ENCODE measurements at places on chromosomes 2 and 18.
A peak's percentile ranks its signal among the peaks of the same experiment; 100 is the strongest.

DNA sequence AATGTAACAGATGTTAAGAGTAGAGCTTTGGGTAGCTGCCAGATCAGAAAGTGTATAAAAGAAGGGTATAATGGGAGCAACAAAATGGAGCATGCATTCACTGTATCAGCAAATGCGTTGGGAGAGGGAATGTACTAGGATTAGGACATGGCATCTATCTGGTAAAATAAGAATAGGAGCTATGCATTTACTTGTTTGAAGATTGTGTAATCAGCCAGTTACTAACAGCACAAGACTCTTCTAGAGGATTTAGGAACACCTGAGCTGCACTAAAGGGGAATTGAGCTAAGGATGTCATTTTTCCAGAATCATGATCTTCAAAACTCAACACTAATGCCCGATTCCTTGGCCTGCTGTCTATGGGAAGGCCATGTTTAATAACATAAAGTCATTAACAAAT, 394.2 kb upstream of the TNP1 start:
- DNase-seq: no peak

GRCh38 chr2:99634234-99634633, 144.4 kb upstream of the REV1 start:
- no peak for DNase-seq

- DNase-seq: no peak
These were observed 414.6 kb downstream of the DLGAP1 start for GRCh38 chr18:4040391-4041092.

DNA sequence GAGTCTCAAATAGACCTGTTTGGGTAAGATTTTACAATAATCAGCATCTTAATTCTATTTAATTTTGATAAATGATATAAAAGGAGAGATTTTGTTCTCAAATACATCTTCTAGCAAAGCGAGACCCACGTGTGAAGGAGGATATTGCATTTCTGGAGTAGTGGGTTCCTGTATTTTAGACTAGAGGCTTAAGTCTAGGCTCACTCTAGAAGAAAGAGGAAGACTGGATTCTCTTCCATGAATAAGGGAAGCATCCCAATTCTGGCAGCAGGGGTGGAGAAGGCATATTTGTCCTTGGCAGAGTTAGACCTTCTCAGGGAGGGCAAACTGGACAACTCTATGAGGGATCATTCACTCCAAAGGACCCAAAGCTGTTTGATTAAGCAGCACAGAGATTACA, 11.3 kb upstream of the FAM228A start:
- DNase-seq: no peak

- no peak for DNase-seq
These were observed 268.2 kb upstream of the PXDN start for GRCh38 chr2:2012505-2012904.

- no peak for DNase-seq
These were observed 30.9 kb downstream of the SMCHD1 start for GRCh38 chr18:2686349-2686968.

DNA sequence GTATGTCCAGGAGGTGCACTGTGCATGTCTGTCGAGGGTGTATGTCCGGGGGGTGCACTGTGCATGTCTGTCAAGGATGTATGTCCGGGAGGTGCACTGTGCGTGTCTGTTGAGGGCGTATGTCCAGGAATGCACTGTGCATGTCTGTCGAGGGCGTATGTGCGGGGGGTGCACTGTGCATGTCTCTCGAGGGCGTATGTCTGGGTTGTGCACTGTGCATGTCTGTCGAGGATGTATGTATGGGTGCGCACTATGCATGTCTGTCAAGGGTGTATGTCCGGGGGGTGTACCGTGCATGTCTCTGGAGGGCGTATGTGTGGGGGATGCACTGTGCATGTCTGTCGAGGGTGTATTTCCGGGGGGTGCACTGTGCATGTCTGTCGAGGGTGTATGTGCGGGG, 249.3 kb upstream of the MYT1L start:
- no peak for DNase-seq

DNA sequence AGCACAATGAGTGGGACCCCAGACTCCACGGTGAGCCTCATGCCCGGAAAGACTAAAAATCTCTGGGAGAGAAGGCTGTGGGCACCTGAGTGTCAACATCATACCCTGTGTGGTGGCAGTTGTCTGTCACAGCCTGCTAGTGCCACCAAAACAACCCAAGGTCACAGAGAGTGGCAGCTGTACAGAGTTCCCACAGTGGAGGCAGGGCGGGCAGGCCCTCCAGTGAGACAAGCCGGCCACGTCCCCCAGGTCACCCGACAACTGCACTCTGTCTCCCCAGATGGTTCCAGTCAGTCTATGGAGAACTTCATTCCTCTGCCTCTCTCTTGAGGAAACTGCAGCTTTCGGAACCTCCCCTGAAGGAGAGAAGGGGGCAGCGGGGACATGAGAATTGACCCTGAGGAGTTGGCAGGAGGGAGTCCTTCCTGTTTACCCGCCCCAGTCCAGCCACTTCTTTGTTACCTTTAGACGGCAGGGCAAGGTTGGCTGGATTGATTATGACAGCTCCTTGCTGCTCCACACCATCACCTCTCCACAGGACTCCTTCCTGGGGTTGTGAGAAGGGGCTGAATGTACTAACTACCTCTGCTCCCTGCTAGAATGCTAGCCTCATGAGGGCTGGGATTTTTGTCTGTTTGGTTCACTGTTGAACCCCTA, 11.3 kb upstream of the FIGLA start:
- no peak for DNase-seq

DNA sequence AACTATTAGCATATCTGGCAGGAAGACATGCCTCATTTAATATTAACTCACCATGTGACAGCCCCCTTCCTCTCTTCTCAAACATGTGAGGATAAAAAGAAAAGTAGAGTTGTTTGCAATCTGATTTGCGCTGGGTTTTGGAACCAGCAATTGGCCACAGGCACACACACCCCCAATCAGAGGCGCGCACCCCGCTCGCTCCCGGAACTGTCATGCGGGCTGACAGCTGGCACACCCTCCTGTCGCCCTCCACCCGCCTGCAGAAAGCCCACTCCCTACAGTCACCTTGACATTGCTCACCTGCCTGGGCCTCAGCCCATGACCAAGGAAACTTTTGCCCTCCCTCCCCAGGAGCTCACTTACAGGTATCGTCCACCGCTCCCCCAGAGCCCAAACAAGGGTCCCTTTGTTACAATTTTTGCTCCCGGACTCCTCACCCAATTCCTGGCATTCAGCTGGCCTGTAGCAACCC, 1.1 kb downstream of the COBLL1 start:
- peak; percentile 26 for DNase-seq

GRCh38 chr2:104434318-104434792, 419.6 kb upstream of the POU3F3 start:
- DNase-seq: no peak

DNA sequence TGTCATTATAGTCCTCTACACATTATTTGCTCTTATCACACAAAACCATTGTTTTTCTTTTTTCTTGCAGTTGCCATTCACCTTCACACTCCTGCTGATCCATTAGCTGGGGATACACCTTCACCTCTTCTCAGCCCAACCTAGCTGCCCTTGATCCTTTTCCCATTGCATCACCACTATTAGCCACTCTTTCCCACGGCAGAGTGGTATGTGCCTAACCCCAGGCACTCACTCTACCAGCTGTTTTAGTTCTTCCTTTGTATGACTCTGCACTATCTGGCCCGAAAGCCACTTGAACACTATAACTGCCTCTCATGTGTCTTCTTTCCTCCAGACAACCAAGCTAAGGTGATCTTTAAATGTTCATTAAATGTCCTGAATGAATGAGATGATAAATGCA, 145.4 kb upstream of the PIK3C3 start:
- DNase-seq: no peak

DNA sequence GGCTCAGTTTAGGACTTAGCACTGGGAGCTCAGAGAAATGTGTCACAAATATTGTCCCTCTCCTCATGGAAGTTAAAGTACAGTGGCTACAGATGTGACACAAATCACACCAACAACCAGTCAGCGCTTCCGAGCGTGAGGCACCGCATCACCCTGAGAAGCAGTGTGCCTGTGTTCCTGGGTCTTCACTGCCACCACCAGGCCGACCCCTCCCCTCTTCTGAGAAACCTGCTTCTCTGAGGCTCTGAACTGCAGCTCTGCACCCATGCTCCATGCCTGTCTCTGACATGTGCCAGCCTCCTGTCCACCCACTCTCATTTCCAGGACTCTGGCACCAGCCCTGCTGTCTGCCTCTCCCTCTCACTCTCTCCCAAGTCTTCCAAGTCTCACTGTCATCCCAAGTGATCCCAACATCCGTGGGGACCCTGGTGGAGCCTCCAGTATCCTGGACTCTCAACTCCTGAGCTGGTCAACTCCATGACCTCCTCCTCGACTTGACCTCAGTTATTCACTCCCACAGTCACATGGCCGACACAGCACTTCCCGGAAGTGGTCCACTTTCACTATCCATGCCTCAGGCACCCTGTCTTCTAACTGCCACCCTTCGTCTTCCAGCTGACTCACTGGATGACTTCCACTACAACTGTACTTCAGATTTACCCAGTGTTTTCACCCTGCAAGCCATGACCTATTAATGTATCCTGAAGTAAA, 73.5 kb downstream of the FBXO15 start:
- DNase-seq: no peak

DNA sequence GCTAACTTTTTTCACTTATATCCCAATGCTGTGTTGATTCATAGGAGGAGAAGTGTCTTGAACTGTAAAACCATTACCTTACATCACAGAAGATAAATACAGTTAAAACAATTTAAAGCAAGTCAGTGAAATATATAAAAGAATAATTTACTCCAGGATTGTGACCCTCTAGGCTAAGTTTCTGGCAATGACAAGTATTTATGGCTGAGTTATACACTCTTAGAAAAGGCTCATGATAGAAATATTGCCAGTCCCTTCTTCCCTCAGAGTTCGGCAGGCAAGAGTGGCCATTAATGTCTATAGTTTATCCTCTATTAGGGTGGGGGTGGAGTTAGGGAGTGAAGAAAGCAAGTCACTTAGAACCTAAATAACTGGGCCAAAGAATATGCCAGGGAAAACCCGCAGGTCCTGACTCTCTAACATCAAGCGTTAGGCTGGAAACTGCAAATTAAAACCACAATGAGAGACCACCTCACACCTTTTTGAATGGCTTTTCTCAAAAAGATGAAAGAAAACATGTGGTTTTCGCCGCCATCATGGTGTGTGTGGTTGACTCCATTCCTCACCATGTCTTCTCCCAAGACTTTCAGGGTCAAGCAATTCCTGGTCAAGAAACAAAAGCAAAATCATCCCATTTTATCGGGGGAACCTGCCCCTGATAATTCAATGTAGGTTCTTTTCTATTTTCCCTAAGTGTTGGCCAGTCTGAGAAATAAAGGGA, 69.3 kb downstream of the CD226 start:
- no peak for DNase-seq

DNA sequence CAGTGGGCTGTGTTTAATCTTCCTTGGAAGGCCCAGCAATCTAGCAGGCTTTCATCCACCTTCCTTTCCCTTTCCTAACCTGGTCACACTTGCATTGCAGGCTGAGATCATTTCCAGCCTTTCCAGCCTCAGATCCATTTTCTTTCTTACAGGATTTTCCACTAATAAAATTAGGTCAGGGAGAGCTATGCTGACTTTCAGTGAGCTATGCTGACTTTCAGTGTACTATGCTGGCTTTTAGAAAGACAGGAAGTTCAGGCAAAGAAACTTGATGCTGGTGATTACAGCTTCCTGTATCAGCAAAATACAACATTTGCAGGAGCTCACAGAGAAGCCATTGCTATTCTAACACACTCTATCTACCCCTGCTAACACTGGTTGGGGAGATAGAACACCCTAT, 735.0 kb downstream of the CCDC85A start:
- no peak for DNase-seq

DNA sequence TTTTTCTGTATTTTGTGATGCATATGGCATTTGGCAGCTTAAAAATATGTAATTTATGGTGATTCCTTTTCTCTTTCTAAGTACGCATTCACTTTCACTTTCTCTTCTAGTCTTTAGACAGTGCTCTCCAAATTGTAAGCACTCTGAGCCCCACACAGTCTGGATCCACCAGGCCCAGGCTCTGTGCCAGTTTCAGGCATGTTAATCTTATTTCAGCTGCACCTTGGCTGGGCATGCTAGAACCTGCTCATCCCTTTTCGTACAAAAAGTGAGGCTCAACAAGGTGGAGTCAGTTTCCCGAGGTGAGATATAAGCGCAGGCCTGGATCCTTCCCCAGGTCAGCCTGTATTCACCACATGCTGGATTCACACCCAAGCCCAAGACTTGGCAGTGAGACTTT, 203.9 kb downstream of the MTX2 start:
- peak; percentile 50 for DNase-seq

GRCh38 chr2:106798826-106799552, 87.0 kb downstream of the ST6GAL2 start:
- no peak for DNase-seq

DNA sequence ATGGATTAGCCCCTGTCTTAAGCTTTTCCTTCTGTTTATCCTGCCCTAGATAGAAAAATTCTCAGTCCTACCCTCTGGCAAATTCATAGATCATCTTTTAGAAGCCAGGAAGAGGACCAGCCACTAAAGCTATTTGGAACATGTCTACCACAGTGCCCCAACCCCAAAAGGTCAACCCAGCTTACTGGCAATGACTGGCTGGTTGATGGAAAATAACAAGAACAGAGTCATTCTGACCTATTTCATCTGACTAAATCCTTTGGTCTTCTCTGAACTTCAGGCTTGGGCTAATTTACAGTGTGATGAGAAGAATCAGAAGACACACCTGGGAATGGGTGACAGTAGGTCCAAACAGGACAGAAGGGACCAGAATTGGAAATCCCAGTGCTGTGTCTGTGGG, 227.3 kb upstream of the CCDC68 start:
- no peak for DNase-seq

GRCh38 chr2:85790032-85790431, 36.2 kb downstream of the ATOH8 start:
- DNase-seq: no peak

- DNase-seq: no peak
These were observed 149.4 kb downstream of the PMAIP1 start for GRCh38 chr18:60049172-60049571.

DNA sequence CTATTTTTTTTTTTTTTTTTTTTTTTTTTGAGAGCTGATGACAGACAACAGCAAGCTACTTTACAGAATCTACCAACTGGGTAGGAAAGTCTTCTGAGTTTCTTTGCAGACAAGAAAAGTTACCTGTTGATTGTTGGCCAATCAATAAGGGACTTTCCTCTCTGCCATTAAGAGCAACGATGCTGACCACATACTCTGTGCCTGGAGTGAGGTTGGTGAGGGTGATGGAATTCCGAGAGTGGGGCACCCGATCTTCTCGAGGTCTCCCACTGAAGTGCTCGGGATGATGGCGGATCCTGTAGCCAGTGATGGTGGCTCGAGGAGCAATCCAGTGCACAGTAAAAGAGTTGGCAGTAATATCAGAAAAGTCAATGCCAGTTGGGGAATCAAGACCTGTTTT, 49.3 kb downstream of the FN1 start:
- DNase-seq: no peak

- no peak for DNase-seq
These were observed 127.4 kb upstream of the FHL2 start for GRCh38 chr2:105526000-105526925.
